WTC11 (cell line): ENCODE measurements at places on chromosomes 12 and 14.

- no peak for DNase-seq
Observed at GRCh38 chr12:14850929-14851663, 7.8 kb upstream of the ART4 start.

DNA sequence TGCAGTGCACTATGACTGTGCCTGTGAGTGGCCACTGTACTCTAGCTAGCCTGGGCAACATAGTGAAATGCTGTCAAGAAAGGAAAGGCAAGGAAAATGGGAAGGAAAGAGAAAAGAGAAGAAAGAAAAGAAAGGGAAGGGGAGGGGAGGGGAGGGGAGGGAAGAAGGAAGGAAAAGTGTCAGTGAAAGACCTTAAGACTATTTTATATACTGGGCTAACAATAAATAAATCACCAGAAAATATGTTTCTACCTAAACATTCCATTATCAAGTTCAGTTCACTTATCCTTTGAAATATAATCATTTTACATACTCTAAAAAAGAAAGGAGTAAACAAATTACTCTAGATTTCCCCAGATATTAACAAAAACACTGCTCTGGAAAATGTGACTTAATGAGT lies 22.1 kb downstream of the COCH start:
- DNase-seq: no peak

GRCh38 chr12:112198120-112198733 lies 72.9 kb downstream of the TRAFD1 start:
- DNase-seq: peak; percentile 87

- DNase-seq: no peak
Observed at GRCh38 chr12:238116-238515, 24.2 kb upstream of the SLC6A12 start.

DNA sequence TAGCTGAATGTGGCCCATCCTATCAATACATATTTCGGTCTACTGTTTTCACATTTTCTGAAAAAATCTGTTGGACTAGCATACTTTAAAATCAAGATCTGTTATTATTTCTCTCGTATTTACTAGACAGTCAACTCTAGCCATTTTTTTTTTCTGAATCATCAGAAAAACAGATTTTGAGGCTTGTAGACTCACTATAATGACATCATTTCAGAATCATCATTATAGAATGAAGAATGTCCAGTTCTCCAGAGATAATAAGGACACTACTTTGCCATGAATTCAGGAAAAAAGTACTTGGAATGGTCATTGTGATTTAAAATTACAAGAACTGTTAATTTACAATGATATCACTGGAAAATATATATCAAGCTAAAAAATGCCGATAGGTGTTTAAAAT lies 589.8 kb downstream of the KCNH5 start:
- no peak for DNase-seq

- DNase-seq: no peak
Observed at GRCh38 chr14:96053600-96054381, 14.6 kb downstream of the C14orf132 start.

DNA sequence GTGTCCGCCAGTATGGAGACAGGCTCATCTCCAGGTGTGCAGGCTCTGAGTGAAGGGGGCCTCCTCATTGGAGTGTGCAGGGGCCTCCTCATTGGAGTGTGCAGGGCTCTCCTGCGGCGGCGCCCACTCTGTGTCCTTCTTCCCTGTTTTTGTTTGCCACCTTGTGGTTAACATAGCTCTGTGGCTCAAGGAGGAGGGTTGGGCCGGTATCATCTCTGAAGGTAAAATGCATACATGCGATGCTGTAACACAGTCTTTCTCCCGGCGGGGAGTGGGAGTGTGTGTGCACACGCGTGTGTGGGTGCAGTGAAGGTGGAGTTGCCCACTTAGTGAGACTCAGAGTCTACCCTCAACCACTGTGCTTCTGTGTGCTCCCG lies 429.4 kb downstream of the ZFP36L1 start:
- DNase-seq: peak; percentile 47

DNA sequence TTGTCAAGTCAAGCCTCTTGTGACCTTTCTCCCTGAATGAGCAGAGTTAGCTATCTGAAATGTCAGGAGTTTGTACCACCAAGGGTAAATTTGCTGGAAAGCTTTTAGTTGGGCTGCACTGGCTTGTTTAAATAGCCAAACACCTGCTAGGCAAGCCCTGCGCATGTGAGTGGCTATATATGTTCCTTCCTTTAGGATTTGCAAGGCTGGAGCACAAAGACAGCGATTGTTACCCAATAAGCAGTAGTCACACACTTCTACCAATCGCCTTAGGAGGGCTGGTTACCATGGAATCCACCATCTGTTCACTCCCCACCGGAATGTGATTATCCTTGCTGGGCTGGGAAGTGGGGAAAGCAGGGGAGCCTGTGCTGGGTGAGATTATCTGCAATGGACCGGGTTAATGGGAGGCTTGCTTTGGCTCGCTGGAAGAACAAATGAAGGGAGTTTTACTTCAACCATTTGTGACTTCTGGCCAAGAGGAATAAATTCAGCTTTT lies 102.5 kb downstream of the FGD4 start:
- DNase-seq: peak; percentile 77

DNA sequence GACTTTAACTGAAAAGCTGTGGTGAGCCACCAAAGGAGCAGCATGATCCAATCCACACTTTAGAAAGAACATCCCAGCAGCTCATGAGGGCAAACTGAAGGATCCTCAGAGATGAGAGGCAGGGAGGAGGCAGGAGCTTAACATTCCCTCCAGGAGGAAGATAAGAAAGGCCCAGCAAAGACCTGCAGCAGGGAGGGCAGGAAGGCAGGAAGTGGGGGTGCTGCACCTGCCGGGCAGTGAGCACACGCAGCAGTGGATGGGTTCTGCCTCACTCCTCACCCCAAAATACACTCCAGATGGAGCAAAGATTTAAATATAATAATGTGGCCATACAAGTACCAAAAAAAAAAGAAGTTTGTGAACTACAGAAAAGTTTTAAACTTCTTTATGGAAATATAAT lies 48.4 kb downstream of the GCH1 start:
- DNase-seq: peak; percentile 37

GRCh38 chr12:2783936-2784600 lies 10.7 kb upstream of the FKBP4 start:
- peak; percentile 79 for DNase-seq

GRCh38 chr12:74488134-74488533 lies 49.5 kb upstream of the ATXN7L3B start:
- no peak for DNase-seq

- DNase-seq: no peak
Observed at GRCh38 chr14:53167602-53168328, 14.6 kb upstream of the DDHD1 start.

- DNase-seq: no peak
Observed at GRCh38 chr14:68466491-68466977, 326.3 kb downstream of the ZFP36L1 start.

DNA sequence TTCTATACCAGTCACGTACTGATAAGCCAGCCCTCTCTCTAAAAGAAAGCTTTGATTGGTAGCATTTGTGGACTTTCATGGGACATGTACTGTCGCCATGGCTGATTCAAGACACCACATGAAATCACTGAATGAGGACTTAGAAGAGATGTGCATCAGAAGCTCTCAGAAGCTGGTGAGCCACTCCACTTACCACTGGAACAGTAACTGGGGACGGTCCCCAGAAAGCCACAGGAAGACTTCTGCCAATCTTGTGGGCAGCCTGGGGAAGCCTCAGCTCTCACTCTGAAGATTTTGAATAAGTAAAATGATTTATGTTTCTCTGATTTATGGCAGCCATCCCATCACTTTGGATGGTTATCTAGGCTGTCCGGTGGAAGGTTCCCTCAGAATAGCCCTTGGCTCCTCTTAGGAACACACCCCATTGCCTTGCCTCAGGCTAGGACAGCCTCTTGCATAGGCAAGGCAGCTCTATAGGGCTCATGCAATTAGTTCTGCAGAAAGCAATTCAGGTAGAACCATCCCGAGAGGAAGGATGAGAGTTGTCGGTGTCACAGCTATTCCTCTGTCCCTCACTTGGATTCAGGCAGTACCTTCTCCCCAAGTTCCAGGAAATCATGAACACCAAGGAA lies 9.8 kb downstream of the DHRS1 start:
- no peak for DNase-seq

- DNase-seq: no peak
Observed at GRCh38 chr14:50039734-50040400, 76.5 kb downstream of the VCPKMT start.

DNA sequence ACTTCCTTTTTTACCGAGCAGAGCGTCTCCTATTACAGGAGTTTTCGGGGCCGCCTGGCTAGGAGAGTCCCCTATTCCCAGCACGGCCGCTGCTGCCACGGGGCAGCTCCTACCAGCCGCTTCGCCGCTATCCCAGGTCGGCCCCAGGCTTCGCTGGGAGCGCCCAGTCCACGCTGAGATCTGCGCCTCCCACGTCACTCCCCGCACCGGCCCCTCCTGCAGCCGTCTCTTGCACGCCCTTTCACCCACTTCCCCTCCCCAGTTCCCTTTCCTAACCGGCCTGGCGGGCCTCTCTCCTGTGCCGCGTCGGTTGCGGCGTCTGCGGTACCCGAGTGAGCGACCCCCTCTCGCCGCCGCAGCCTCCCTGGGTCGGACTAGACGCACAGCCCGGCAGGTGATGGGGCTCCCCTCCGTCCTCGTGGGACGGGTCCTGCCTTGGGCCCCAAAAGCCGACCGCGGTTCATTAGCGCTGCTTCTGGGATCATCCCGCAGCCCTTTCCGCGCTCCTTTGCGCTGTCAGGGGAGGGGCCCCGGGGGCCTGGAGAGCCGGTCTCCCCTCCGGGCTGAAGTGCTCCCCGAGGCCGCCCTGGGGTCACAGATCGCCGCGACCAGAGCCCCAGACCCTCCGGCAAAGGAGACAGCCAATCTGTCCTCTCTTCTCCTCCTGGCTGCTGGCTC lies 1318.4 kb downstream of the TMEM121 start:
- DNase-seq: no peak

GRCh38 chr12:65122703-65123102 lies 1.6 kb upstream of the WIF1 start:
- no peak for DNase-seq

GRCh38 chr12:64810831-64811230 lies 13.6 kb upstream of the TBC1D30 start:
- no peak for DNase-seq

DNA sequence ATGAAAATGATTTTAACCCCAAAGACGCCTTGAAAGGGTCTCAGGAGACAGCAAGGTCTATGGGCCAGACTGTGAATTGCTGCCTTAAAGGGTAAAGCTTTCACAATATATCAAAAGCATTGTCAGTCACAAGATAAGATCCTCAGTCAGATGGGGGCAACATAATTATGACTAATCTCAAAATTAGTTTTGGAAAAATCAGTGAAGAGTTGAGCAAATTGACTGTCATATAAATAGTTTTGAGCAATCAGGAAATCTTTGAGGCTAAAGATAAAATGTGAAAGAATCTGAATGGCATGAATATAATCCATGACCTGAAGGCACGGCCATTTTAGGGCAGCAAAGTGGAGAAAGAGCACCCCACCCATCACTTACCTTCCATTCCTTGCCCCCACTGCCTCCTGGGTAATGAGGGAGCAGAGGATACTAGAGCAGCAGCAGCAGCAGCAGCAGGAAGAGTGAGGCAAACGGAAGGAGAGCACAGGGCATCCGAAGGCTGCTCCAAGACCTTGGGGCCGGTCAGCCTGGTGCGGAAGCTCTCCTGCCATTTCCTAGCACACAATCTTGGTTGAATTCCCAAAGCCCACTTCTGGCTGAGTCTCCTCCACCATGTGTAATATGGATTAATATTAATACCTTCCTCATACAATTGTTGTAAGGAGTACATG lies 7.0 kb downstream of the STON2 start:
- DNase-seq: no peak

DNA sequence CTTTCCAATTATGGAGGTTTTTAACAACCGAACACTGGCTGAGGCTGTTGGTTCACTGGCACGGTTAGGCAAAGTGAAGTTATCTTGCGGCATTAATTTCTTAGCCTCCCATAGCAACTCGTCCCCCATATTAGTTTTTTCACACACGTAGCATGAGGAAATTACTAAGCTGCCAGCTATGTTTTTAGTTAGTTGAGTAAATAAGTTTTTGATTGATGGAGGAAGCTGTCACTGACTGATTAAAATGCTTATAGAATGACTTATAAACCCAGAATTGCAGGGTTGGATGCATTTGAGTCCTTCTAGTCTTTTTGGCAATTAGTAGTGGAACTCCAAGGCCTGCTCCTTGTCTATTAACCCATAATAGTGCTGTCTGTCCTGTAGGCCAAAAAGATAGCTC lies 97.1 kb downstream of the ALG10 start:
- no peak for DNase-seq

GRCh38 chr12:65520658-65521057 lies 242.2 kb downstream of the MSRB3 start:
- DNase-seq: no peak

- no peak for DNase-seq
Observed at GRCh38 chr12:41034686-41035085, 153.4 kb upstream of the PDZRN4 start.

DNA sequence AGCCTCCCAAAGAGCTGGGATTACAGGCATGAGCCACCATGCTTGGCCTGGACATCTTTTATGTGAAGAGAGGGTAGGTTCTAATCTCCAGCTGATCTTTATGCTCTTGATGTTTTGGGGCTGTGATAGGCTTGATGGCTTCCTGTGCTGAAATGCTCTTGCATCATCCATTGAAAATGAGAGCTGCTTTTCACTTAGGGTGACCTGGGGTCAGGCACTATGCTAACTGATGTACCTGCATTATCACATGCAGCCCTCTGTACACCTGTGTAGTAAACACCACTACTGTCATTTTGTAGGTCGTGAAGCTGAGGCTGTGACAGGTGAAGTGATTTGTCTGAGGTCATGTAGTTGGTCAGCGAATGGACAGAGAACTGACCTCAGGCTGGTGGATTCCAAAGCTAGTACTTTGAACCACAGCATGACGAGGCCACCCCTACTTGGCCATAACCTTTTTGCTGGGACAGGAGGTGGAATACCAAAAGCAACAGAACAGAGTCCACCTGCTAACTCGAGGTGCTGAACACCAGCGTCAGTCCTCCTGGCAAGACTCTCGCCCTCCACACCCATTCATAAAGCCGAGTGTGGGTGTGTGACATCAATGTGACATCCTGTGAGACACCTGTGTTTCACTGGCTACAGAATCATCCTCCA lies 69.1 kb downstream of the C12orf75 start:
- DNase-seq: no peak

DNA sequence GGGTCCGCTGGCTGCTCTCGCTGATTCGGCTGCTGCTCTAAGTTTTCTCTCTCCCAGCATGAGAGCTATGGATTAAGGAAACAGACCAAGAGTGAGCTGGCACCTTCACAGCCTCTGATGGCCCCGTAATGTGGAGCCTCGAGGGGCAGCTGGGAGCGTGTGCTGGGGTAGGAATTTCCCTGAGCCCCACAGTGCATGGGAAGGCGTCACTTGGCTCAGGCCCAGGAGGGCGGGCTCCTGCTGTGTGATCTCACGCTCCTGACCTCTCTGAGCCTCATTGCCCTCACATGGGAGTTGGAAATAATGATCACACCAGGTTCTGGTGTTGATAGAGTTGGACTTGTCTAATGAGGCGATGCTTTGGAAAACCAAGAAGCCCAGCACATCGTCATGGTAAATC lies 238.6 kb upstream of the CRY1 start:
- DNase-seq: no peak

GRCh38 chr12:48903982-48904411 lies 21.3 kb downstream of the FKBP11 start:
- peak; percentile 92 for DNase-seq
